Anterior cingulate cortex (tissue), 58 donors: ENCODE measurements at places on chromosomes 1 and 21.

DNA sequence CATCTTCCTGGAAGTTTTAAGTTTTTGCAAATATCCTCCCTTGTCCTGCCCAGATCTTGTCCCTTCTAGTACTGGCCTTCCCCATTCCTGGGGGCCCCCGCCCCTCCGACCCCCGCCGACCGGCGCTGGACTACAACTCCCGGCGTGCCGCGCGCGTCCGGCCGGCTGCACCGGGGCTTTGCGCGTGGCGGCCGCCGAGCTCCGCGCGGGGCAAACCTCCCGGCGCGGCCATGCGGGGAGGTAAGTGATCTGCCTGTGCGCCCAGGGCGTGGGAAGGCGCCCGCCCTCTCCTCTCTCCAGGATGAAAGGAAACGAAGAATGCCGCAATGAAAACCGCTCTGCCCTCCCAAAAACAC is 3.2 kb upstream of the SAMD13 start:
- DNase-seq = peak; percentile 60

DNA sequence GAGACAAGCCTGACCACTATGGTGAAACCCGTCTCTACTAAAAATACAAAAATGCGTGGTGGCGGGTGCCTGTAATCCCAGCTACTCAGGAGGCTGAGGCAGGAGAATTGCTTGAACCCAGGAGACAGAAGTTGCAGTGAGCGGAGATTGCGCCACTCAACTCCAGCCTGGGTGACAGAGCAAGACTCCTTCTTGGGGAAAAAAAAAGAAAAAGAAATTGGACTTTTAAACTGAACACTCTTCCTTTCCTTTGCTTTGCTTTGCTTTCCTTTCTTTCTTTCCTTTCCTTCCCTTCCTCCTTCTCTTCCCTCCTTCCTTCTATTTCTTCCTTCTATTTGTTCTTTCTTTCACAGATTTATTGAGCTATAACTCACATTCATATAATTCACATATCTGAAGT is 43.3 kb upstream of the PUM1 start:
- no peak for DNase-seq

DNA sequence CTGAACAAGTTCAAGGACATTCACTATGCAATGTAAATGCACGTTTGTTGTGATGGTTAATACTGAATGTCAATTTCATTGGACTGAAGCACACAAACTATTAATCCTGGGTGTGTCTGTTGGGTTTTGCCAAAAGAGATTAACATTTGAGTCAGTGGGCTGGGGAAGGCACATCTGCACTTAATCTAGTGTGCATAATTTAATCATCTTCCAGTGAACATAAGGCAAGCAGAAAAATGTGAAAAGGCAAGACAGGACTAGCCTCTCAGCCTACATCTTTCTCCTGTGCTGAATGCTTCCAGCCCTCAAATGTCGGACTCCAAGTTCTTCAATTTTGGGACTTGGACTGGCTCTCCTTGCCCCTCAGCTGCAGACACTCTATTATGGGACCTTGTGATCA is 40.1 kb downstream of the PRPF38A start:
- DNase-seq = no peak

GRCh38 chr1:66304128-66304527 is 229.8 kb upstream of the SGIP1 start:
- no peak for DNase-seq

DNA sequence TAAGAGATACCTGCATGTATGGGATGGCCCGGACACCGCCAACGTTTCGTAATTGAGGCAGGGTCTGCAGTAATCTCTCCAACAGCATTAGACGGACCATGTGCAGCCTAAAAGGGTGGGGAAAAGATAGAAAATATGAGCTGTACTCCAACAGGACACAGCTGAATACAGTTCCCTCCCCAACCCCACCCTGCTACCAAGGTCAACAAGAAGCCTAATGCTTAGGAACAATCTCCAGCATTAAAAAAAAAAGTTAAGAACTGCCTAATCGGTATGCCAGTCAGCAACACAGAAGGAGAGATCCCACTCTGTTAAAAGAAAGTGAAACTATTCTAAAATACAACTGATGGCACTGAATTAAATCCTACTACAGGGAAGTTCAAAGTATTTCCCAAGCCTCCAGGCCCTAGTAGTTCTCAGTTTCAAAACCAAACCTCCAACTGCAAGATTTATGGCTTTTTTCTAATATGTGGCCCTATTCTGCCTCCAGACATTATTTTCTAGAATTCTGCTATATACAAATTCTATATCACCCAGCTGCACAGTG is 81.0 kb downstream of the UBR4 start:
- no peak for DNase-seq

GRCh38 chr1:23276531-23276930 is 59.2 kb upstream of the HTR1D start:
- no peak for DNase-seq

GRCh38 chr1:223714849-223715603 is 2.7 kb downstream of the CAPN2 start:
- DNase-seq = no peak

DNA sequence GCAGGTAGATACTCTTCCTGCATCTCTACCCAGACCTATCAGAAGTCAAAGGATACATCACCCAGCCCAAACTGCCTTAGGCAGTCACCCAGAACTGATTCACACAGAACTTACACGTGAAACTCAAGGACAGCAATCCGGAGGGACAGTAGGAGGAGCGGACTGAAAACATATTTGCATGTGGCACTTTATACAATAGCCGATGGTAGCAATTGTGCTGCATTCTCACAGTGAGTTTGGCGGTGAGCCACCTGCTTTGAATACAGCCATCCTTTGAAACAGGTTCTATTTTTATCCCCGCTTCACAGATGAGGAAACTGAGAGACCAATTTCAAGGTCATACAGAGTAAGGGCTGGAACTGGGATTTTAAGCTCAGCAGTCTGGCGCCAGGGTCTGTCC is 69.5 kb downstream of the EDEM3 start:
- no peak for DNase-seq

- no peak for DNase-seq
Observed at GRCh38 chr1:14498839-14499238, 99.6 kb upstream of the KAZN start.

- no peak for DNase-seq
Observed at GRCh38 chr1:25579292-25580252, 36.2 kb downstream of the LDLRAP1 start.

DNA sequence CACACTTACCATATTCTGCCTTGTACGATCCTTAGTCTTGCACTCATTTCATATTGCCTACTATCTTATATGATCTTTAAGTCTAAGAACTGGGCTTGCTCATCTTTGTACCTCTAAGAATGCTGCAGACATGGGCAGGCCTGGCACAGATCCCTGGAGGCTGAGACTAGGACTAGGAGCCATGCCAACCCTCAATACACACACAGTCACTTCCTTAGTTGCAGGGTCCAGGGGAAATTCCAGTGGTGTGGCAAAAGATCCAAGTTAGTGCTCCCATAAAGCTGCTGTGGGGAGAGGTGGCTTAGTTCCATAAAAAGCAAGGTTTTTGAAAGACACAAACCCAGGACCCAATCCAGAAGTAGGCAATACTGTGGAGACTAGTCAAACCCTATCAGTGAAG is 59.9 kb downstream of the CYYR1 start:
- no peak for DNase-seq

GRCh38 chr21:36709868-36710728 is 11.2 kb downstream of the SIM2 start:
- no peak for DNase-seq
